ENCODE measurements at places on chromosomes 11 and 22.
A peak's percentile ranks its signal among the peaks of the same experiment; 100 is the strongest.

DNA sequence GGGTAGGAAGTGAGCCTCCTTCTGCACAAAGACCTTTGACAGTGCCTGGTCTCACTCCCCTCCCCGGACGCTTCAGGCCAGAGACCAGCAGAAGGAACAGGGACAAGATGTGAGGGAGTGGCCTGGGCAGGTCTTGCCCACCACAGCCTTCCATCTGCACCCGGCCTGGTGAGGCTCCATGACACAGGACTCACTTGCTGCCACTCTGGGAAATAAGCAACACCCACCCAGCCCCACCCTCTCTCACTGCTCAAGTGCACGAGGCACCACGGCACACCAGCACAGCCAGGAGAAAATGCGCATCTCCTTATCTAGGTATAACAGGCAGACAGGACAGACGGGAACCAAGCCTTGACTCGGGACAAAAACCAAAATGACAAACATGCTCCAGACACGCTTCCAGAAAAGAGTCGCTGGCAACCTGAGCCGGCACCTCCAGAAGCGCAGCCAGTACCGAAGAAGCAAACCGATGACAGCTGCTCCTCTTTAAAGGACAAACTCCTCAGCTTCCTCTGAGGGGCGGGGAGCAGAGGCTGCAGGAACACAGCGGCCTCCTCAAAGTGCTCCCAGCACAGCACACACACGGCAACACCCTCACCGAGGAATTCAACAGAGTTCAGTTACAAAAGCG lies 41.7 kb downstream of the BRD1 start:
- no peak for DNase-seq

GRCh38 chr22:29456211-29456671 lies 17.9 kb downstream of the RFPL1 start:
- DNase-seq: peak; percentile 50

DNA sequence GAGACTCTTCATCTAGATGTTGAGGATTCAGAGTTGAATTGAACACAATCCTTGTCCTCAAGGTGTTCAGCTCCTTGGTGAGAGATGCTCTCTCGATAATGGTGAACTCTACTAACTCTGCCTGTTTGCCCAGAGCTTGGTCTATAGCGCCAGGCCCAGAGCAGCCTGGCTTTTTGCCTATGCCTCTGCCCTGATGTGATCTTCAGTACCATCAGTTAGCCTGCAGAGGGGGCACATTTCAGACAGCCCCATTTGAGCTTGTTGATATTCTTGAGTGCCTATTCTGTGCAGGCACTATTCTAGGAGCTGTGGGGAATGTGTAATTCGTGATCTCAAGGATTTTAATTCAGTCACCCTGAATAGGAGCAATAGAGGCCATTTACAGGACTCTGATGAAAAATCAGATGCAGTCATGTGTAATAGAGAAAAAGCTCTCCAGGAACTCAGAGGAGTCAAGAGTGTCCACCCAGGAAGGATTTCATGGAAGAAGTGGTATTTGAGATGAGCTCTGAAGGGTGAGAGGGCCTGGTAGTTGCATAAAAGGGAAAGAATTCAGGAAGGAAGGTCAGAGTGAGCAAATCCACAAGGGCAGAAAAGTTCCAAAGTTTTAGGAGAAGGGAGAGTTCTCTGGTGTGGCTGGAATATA lies 19.3 kb downstream of the GTPBP1 start:
- no peak for DNase-seq

- DNase-seq: no peak
Observed at GRCh38 chr11:34865261-34865660, 50.9 kb downstream of the APIP start.

DNA sequence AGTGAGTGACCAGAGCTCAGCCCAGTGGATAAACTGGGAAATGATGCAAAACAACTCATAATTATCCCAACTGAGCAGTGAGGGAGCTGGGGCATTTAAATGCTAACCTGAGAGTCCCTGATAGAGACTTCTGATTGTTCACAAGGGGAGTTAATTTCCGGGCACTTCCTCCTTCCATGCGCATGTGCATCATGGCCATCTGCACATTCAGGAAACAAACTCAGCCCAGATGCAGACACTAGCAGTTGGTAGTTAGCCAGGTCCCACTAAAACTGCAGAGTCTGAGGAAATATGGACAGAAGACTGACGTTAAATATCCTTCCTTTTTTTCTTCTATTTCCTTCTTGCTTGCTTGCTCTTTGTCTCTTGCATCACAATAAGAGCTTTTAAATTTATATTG lies 852.1 kb upstream of the LRRC4C start:
- DNase-seq: no peak

DNA sequence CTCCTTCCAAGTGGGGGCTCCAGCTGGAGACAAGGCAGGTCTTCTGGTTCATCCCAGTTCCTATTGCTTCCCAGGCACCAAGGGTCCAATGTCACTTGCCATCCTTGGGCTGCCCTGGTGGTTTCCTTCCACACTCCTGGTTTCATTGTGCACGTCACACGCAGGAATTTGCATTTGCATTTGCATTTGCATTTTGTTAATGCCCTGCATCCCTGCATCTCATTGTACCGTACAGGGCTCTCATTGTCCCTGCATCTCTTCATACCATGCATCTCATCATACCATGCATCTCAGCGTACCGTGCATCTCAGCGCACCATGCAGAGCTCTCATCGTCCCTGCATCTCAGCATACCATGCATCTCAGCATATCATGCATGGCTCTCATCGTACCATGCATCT lies 112.2 kb upstream of the SYT13 start:
- peak; percentile 37 for DNase-seq

GRCh38 chr11:75425422-75425821 lies 7.6 kb downstream of the KLHL35 start:
- DNase-seq: peak; percentile 53

DNA sequence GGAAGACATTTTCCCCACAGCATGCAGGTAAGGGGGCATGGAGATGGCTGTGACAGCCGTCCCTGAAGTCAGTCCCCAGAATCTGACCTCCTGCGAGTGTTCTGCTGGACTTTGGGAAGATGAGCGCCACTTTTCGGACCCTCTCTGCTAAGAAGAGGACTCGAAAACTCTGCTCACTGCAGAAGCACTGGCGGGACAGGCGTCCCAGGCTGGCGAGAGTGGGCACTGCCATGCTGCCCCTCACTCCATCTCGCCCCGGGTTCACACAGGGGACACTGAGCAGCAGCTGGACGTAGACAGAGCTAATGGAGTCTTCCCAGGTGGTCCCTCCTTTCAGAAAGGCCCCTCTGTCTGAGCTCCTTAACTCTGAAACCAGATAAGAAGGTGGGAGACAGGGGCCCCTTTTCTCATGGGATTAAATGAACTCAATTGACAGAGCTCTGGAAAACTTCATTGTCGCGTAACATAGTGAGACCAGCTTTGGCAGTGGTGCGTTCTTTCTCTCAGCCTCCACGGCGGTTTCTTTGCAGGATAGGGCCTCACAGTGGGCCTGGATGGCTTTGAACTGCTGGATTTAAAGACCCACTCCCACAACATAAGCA lies 4.8 kb downstream of the ADAMTS8 start:
- DNase-seq: no peak

DNA sequence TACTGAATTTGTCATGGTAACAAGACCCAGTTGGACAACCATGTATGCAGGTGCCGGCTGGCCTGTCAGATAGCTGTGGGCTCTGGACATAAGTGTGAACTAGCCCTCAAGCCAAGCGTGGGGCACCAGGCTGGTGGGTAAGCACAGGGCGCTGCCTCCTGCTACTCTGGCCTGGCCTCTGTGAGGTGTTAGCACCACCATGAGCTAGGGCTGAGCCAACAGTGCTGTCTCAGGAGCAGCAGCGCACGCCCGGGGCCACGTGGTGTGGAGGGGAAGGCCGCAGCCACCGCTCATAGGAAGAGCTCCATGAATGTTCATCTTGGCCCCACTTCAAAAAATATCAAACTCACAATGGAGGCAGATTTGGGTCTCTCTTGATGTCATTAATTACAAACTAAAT lies 35.3 kb upstream of the GNB1L start:
- DNase-seq: no peak

DNA sequence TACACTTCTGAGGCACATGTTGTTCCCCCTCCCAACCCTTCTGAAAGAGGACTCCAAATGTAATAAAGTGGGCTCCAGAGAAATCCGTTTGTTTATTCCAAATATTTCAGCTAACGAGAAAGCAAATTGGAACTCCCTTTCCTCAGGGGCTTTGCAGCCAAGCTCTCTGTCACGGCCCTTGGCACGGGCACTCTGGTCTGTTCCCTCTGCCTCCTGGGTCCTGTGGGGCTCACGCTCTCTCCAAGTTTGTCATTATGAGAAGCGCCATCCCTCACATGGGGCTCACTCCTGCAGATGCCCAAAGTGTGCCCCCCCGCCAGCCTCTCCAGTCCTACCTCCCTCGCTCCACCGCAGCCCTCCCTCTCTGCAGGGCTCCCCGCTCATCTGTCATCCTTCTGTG lies 125.4 kb upstream of the POU2AF2 start:
- DNase-seq: no peak

DNA sequence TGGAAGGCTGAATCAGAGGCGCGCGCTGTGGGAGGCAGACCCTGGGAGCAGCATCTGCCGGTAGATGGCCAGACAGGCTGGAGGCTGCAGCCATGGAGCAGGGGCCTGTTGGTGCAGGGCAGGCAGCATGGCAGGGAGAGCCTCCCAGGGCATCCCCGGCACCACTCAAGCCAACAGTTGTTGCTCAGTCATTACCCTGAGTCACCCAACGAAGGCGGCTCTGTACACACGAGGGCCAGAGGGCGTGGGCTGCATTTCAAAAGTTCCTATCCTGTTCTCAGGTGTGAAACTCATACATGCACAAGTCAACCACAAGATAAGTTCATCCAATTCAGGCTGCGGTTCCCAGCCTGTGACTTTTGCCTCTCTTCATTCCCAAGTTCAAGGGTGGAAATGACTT lies 2.6 kb downstream of the ANO1 start:
- peak; percentile 73 for DNase-seq

DNA sequence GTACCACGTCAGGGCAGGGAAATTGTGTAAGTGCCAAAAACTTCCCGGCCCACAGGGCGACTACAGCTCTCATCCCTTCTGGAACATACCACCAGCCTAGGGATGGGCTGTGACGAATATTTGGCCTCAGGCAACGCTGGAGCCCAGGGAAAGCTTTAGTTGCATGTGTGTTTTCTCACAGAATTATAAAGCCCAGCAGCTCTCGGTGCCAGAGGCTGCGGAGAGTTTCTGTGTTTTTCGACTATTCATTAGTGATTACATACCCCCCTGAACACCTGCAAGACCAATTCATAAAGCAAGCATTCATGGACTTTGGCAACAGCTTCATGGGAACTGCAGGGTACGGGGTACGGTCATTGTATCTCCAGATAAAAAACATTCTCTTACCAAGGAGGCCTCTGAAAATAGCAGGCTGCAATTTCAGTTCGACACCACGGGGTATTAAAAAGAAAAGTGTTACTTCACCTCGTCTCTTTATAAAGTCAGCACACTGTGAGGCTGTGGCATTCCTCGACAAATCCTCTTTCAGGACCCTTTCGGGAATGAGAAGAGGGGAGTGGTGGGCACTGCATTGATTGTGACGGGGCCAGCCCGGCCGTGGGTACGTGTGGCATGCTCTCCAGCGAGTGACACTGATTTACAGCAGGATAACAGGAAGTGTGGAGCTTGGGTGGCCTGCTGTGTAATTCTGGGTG lies 243.6 kb upstream of the SORL1-AS1 start:
- DNase-seq: no peak
